ENCODE measurements at places on chromosomes 3 and 15.

DNA sequence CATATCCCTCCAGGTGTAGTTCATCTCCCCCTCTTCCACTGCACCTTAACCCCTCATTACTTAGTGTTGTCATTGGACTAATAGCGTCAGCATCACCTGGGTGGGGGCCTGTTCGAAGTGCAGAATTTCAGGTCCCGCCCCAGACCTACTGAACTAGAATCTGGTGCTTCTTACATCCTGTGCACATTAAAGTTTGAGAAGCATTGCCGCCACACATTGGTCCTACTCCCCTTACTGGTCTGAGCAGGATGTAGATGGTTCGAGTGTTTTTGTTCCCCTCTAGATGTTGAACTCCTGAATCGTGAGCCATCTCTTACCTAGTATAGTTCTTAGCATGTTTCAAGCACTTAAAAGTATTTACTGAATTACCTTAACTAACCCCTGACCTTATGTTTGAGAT is 13.2 kb downstream of the KLHL18 start:
- no peak for DNase-seq

- DNase-seq: no peak
Observed at GRCh38 chr3:65669163-65669875, 369.4 kb downstream of the MAGI1 start.

GRCh38 chr3:114374433-114374990 is 80.7 kb downstream of the TIGIT start:
- no peak for DNase-seq

DNA sequence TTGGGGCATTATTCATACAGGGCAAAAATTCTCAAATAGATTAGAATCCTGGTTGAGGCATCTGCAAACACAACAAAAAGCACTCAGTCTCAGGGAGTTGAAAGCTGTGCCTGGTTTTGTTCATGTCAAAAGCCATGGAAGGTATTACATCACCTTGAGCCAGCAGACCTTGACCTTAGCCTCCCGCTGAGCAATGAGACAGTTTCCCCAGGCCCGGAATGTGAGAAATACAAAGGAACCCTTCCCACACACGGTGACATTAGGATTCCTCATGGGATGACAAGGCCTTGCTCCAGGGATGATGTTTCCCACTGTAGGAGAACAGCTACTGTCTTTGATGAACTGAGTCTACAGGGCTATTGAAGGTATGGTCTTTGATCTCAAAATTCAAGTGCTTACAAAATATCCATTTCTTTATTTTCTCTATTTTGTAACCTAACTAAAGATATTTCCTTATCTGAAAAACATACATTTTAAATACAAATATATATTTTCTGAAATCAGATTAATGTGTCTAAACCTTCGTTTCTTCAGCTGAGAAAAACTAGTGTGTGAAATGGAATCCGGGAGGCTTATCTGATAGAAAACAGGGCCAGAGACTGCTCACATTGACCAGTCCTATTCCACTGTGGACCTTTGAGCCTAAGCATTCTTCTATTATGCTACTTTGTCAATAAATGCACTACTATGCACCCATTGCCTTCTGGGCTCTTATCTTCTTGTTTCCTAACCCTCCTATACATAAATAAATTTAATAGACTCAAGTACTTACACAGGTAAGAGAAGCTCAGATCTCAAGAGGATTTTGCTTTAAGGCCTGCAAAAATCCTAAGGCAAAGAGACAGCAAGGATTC is 298.2 kb downstream of the KBTBD8 start:
- DNase-seq: no peak
